ENCODE measurements at places on chromosomes 1 and 21. TPM values are rescaled to one million over a fixed set of nuclear protein-coding genes. Genes with fewer than 3 reads are reported as not detected.

NSUN4 gene
- 24.0 TPM for total RNA-seq

RNU1-4 gene
- total RNA-seq = under 0.01 TPM

DNA sequence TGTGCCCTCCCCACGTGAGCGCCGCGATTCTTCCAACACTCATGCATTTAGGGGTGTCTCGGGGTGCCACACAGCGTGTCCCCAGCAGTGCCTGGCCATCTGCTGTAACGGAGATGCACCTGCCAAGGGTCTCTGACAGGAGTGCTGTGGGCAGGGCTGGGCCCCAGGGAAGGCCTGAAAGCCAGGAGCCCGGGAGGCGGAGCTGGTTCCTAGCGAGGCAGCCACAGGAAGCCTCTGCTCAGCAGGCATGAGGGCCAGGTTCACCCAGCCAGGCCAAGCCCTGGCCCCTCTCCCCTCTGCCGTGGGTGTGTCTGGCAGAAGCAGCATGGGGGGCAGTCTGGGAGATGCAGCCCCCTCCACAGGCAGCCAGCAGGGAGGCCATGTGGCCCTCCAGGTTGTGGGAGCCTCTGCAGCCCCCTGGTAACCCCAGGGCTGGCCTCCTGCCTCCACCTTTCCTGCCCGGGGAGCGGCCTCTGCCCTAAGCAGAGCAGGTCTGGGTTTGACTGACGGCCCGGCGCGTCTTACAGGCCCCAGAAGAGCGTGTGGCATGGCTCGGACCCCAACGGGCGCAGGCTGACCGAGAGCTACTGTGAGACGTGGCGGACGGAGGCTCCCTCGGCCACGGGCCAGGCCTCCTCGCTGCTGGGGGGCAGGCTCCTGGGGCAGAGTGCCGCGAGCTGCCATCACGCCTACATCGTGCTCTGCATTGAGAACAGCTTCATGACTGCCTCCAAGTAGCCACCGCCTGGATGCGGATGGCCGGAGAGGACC is 30.4 kb downstream of the SLC19A1 start:
- no peaks in the 10 kb centered on the region for H3K36me3 ChIP-seq
- H3K4me3 ChIP-seq = no peak overlapping the region
- H3K27ac ChIP-seq = no peak overlapping the region
- no peaks in the 10 kb centered on the region for H3K4me1 ChIP-seq
- DNase-seq = no peak

DNA sequence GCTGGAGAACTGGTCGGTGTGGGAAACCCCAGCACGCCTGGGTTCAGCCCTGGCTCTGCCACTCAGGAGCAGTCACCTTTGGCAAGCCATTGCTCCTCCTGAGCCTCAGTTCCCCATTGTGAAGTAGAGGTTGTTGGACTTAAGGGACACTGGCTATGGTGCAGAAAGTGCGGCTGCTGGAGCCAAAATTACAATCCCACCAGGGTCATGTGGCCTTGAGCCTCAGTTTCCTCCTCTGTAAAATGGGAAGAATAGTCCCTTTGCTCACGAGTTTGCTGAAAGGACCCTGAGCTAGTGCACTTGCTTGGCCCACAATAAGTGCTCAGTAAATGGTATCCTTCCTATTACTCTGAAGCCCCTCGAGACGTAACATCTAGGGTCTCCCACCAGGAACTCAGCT is 14.6 kb upstream of the TAS1R2 start:
- H3K27ac ChIP-seq = no peak overlapping the region
- H3K4me1 ChIP-seq = no peaks in the 10 kb centered on the region
- no peaks in the 10 kb centered on the region for H3K27me3 ChIP-seq
- H3K4me3 ChIP-seq = no peak overlapping the region

GRCh38 chr1:178768423-178768822 is 43.4 kb downstream of the RALGPS2 start:
- H3K27ac ChIP-seq = no peak overlapping the region
- H3K36me3 ChIP-seq = no peaks in the 10 kb centered on the region
- H3K4me1 ChIP-seq = no peaks in the 10 kb centered on the region
- no peak for DNase-seq
- no peak overlapping the region for H3K4me3 ChIP-seq

All from uterus (tissue), 4 donors.